ENCODE measurements at places on chromosomes 6 and 20.

- no peak for DNase-seq
Measured at GRCh38 chr6:107585815-107586435, 96.0 kb downstream of the SOBP start.

DNA sequence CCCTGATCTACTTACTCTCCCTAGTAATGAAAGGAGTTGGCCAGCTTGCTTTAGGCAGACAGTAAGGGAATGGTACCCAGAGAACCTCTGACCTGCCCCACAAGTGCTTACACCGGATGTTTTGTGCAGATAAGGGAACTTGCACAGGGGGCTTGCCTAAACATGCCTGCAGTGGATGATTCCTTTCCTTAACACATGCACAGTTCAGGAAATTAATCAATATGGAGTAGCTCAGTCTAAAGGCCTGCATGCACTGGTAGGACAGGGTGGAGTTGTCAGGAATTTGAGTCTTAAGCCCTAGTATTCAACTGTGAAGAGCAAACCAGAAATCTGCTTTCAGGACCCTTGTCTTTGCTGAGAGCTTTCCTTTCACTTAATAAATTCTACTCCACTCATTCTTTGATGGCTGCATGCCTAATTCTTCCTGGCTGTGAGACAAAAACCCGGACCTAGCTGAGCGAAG, 3.9 kb upstream of the TRIM38 start:
- no peak for DNase-seq

GRCh38 chr6:12440981-12441380, 150.8 kb downstream of the EDN1 start:
- no peak for DNase-seq

DNA sequence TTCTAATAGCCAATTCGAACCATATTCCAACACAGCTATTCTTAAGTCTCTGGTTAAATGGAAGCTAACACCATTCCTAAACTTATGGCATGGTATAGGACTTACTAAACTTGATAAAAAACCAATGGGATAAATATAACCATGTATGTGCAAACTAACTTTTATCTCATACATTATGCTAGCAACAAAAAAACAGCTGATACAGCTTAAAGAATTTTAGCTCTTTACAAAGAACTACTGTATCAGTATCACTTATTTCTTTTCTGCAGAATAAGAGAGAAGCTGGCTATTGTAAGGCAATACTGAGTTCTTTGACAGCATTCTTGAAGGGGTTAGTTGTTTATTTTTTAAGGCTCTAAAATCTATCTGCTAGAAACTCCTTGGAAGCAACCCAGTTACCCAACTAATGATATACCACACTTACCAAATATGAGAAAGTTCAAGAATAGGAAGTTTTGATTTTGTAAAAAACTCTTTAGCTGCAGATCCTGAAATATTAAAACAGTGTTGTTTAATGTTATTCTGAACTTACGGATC, 44.9 kb downstream of the REPS1 start:
- DNase-seq = no peak

DNA sequence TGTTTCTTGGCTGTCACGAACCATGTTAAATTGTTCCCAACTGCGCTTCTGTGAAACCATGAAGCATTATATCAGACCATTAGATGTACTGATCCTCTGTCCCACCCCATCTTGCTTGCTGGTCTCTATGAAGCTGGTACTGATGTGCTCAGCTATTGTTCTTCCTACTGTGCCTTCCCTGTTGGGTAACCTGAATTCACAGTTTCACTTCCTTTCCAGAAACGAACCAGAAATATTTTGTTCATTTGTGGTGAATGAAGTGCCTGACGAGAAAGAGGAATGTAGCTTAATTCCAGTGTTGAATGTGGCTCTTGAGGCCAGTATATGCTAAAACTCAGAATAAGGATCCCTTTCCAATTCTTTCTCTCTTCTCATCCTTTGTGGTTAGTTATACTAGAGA, 58.1 kb upstream of the SNAP91 start:
- no peak for DNase-seq

- no peak for DNase-seq
Measured at GRCh38 chr6:126268092-126268491, 71.8 kb upstream of the CENPW start.

- DNase-seq = no peak
Measured at GRCh38 chr6:7207720-7208119, 100.0 kb downstream of the RREB1 start.

DNA sequence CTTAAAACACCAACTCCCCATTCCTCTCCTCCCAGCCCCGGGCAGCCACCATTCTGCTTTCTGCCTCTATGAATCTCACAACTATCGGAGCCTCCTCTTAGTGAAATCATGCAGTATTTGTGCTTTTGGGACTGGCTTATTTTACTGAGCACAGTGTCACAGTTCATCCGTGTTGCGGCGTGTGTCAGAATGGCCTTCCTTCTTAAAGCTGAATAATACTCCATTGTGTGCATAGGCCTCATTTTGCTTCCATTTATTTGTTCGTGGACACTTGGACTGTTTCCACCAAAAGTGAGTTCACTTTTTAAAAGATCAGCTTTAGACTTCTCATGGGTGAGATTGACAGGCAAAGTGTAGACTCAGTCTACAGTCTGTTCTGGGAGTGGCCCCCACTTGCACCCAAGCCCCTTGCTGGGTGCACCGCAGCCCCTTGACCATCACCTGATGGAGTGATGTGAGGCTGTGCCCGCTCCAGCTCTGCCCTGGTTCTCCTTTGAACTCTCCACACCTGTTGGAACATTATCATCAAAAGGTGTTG, 12.6 kb downstream of the DUSP22 start:
- DNase-seq = no peak

DNA sequence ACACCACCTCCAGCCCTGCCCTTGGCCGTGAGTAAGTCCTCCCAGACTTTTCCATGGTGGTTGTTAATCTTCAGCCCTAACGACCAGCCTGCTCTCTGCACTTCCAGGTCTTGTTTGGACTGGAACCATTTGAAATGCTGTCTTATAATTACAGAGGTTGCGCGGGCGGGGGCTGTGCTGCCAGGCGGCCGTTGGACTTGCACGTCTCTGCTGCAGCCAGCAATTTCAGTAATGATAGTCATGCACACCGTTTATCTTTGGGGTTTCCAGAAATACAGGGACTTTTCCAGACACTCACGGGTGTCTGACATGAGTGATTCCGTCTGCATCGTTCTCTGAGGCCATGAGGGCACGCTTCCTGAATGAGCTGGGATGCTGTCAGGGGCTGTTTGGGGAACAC, 118.2 kb downstream of the BMP7 start:
- no peak for DNase-seq

- no peak for DNase-seq
Measured at GRCh38 chr6:130115036-130115435, 96.7 kb downstream of the L3MBTL3 start.

- no peak for DNase-seq
Measured at GRCh38 chr6:140653972-140654371, 1279.5 kb upstream of the CITED2 start.

DNA sequence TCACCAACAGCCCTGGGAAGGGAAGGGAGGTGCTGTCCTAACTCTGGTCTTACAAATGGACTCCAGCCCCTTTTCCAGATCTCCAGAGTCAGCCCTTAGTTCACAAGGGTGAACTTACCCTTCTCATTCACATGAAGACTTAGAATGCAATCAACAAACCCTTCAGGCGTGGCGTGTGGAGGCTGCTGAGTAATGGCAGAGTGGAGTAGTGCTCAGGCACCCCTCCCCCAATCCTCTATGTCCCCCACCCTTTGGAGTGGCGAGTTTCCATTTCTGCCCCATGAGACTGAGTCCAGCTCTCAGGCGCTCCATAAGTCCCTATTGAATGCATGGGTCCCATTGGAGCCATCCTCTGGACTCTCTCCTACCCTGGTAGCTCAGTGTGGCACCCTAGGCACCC, 3.3 kb downstream of the SNAI1 start:
- DNase-seq = no peak

DNA sequence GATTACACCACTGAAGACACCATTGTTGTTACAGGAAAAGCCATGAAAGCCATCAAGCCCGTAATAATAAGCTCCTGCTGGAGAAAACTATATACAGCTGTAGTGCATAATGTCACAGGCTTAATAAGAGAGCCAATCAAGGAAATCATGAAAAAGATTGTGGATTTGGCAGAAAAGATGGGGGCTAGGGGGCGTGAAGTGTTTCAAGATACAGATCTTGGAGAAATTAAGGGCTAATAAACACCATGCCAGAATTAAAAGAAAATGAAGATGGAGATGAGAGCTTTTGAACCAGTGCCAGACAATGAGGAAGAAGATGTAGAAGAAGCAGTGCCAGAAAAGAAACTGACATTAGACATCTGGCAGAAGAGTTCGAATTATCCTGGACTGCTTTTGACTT, 43.2 kb upstream of the DTNBP1 start:
- DNase-seq = no peak

- DNase-seq = no peak
Measured at GRCh38 chr6:93124006-93124632, 295.2 kb downstream of the EPHA7 start.

GRCh38 chr20:17066902-17067301, 159.9 kb upstream of the PCSK2 start:
- no peak for DNase-seq

GRCh38 chr6:106461084-106461483, 100.6 kb downstream of the CRYBG1 start:
- DNase-seq = no peak

DNA sequence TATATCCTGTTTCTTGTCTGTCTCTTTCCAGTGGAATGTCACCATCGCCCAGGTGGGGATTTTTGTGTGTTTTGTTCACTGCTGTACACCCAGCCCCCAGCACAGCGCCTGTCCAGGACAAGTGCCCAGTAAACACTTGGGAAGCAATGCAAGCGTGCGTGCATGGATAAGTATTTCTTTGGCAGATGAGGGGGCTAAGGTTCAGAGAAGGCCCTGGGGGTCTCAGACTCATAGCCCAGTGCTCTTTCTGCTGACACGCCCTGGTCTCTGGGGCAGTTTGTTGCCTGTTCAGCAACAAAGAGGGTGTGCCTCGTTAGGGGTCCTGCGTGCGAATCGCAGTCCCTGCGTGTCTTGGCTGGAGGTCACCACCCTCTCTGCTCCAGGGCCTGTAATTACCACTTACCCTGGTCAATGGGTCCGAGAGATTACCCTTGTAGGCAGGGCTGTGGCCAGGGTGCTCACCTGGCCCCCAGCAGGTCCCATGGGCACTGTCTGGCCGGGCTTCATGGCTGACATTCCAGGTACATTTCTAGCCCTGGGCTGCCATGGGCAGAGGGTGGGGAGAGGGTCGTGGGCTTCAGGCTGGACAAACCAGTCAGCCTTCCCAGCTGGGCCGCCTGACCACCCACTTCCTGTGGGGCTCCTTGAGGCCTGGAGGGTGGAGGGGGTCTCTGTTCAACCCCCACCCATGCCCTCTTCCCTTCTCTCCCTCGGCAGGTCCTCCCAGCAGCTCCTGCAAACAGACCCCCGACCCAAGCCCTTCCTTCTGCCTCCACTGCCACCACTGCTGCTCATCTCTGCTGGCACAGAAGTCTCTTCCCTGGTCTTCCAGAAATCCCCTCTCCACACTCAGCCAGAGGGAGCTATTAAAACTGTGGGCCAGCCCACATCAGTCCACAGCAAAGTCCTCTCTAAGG, 87.1 kb downstream of the CEBPB start:
- DNase-seq = no peak

DNA sequence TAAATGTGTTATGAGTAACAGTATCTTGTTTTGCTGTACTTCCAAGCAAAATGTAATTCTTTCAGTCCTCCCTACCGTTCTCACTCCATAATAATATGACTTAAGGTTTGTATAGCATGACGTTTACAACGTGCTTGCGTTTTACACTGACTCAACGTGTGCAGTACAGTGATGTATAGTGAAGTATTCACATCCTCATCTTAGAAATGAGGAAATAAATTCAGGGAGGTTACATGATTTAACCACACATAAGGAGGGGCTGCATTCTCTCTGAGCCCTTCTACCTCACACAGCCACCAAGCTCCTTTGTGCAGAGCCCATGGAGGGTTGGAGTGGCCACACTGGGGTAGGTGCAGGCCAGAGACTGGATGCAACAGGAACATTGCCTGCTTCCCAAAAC, 164.5 kb downstream of the MTHFD1L start:
- DNase-seq = no peak

DNA sequence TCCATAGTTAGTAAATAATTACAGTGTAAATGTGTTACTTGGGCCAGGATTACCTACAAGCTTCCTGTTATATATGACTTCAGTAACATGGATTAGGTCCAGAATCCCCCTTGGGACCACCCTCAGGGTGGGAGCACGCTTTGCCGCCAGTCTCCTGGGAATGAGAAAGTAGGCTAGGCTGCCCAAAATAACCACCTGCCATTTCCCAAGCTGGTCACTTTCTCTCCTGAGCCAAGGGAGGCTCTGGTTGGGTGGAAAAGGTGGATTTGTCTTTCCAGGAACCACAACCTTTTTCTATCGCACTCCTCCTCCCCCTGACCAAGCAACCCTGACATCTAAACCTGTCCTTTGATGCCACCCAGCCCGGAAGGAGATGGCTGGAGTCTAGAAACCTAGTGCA, 9.6 kb upstream of the RIMS4 start:
- DNase-seq = no peak

GRCh38 chr6:125054331-125054730, 92.1 kb downstream of the RNF217 start:
- DNase-seq = no peak

DNA sequence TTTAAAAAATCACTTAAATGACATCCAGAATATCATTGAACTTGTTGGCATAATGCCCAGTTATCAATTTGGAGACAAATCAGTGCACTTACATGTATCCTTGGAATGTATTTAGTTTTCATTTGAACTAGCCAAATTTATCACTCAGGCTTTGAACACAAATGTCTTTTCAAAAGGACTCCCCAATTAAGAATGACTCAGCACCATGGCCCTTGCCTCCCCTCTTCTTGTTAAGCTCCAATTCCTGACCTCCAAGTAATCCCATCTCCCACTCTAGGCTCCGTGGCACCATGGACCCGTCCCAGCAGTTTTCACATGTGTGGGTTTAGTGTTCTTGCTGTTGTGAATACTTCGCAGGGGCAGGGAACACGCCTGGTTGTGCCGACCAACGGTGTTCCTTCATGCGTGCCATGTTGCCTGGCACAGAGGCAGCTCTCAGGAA, 2.7 kb downstream of the AKAP12 start:
- no peak for DNase-seq

DNA sequence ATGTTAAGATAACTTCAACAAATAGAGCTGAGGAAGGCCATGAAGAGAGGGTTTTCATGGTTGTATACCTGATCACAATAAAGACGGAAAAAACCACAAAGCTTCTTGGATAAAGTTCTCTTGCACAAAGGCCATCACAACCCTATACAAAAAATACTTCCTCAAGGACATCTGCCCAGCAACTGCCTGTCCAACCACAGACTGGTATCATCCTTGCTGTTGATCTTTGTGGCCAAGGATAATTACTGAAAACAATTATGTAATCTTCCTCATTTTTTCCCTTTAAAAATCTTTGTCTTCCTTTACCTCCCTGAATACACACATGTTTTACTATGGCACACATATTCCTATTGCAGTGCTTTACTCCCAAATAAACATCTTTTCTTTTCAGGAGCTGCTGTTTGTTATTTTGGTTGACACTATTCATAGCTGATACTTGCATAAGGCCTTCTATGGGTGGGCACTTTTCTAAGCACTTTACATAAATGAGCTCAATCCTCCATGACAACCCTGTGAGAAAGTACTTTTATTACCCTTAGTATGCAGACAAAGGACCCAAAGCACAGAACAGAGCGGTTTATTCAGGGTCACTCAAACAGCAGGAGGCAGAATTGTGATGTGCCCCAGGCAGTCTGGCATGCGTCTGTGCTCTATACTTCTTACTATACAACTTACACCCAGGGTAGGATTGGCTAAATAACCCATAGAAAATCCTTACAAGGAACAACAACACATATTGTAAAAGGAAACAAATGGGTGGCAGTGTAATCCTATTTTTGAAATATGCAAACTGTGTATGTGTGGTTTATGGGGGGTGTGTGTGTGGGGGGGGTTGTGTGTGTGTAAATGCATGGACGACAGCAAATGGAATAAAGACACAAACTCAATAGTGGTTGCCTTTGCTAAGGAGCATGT, 35.1 kb downstream of the SNRNP48 start:
- peak; percentile 17 for DNase-seq

Data from LNCaP clone FGC (cell line).